ENCODE measurements at places on chromosomes 1 and 21.
A peak's percentile ranks its signal among the peaks of the same experiment; 100 is the strongest.

DNA sequence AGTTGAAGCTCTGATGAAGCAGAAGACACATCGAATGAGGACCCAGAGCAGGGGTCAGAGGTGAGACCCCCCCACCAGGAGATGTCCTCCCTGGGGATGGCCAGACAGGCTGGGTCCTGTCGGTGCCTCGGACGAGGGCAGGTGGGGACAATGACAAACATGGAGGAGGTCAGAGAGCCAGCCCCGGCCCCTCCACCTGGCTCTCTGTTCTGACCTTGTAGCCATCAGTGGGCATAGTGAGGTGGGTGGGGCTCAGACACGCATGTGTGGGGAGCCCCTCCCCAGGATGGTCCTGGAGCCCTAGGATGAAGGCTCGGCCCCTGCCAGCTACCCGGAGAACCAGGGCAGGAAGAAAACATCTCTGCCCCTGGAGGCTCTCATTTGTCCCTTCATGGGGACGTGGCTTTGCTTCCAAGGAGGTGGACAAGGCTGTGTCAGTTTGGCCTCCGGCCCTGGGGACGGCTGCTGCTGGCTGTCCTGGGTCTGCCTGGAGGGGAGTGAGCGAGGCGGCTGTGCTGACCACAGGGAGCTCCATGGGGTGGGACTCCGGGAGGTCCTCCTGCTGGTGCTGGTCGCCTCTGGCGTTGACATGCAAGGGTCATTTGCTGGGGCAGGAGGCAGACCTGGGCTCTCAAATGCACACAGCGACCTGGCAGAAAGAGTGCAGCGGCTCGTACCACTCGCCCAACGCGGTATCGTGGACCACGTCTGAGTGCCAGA lies 2.6 kb downstream of the KRTAP10-6 start:
- no peak for DNase-seq

DNA sequence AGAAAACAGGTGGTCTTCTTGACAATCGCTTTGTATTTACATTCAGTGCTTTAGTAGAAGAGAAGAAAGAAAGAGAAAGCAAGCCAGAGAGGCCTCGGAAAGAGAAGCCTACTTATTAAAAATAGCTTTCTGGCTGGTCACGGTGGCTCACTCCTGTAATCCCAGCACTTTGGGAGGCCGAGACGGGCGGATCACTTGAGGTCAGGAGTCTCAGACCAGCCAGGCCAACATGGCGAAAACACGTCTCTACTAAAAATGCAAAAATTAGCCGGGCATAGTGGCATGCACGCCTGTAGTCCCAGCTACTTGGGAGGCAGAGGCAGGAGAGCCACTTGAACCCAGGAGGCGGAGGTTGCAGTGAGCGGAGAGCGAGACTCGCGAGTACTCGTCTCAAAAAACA lies 1.8 kb upstream of the SLC19A2 start:
- no peak for DNase-seq

GRCh38 chr1:3086272-3086974 lies 17.4 kb downstream of the PRDM16 start:
- no peak for DNase-seq

GRCh38 chr1:213666113-213666512 lies 321.7 kb upstream of the PROX1 start:
- DNase-seq: no peak

- DNase-seq: no peak
Measured at GRCh38 chr1:90722874-90723589, 5.9 kb upstream of the BARHL2 start.

- peak; percentile 87 for DNase-seq
Measured at GRCh38 chr1:214281021-214281719, at the start of gene SMYD2. TSS of gene SMYD2 (plus strand) at chr1:214281159. CDS start at chr1:214281255, 96 bp downstream.

- DNase-seq: peak; percentile 27
Measured at GRCh38 chr1:241323514-241324195, 33.4 kb downstream of the RGS7 start.

DNA sequence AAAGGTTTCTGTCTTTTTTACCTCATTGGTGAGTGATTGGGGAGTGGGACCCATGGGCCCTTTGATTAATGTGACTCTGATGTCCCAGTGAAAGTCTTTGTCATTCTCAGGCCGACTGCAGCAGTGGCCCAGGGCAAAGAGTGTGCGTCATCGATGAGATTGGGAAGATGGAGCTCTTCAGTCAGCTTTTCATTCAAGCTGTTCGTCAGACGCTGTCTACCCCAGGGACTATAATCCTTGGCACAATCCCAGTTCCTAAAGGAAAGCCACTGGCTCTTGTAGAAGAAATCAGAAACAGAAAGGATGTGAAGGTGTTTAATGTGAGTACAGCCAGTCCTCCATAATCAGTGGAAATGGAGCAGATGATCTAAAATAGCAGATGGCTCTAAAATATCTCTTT lies 19.4 kb downstream of the NTPCR start:
- DNase-seq: no peak

DNA sequence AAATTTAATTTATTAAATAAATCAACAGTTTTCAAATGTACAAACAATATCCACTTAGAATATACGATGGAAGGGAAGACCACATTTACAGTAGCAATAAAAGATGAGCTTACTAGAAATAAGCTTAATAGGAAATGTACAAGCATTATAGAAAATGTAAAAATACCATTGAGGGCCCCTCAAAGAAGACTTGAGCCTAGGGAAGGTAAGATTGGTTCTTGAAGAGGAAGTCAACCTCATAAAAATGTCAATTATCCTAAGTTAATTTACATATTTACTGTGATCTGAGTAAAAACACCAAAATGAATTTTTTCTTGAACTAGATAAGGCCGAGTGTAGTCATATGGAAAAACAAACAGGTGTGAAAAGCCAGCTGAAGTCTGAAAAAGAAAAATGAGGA lies 39.7 kb upstream of the TRIM67 start:
- no peak for DNase-seq

Measured in left colon (tissue), 2 donors.